ENCODE measurements at places on chromosomes 1 and 21.

DNA sequence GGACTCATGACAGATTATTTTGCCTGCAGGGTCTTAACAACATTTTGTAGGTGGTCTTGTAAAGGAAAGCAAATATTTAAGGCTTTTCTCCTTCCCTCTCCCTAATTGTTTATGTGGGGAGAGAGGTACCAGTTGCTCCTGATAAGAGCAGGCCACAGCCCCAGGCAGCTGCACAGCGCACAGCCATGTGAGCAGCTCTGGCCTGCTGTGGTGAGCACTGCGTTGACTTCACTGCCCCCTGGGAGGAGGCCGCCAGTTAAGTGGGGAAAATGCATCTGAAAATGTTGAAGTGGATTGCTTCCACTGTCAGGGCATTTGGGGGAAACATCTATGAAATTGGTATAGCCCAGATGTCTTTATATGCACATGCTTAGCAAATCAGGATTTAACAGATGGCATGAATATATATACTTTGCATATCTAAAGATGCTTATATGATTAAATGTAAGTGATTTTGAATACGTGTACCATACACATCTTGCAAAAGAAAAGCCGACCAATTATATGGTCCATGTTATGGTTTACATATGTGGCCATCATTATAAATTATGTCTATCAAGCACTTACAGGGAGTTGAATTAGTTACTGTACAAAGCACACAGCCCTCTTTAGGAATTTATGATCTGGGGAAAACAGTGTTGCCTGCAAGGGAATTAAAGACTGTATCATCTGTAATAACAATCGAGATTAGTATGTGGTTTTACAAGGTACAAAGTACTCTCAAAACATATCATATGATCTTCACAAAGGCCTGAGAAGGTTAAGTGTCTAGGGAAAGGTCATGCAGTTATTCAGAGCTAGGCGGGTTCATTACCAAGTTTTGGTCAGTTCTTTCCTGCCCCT is 132.1 kb downstream of the RHOU start:
- DNase-seq: no peak

- peak; percentile 87 for DNase-seq
Observed at GRCh38 chr1:35568975-35569395, 4.1 kb upstream of the TFAP2E start.

DNA sequence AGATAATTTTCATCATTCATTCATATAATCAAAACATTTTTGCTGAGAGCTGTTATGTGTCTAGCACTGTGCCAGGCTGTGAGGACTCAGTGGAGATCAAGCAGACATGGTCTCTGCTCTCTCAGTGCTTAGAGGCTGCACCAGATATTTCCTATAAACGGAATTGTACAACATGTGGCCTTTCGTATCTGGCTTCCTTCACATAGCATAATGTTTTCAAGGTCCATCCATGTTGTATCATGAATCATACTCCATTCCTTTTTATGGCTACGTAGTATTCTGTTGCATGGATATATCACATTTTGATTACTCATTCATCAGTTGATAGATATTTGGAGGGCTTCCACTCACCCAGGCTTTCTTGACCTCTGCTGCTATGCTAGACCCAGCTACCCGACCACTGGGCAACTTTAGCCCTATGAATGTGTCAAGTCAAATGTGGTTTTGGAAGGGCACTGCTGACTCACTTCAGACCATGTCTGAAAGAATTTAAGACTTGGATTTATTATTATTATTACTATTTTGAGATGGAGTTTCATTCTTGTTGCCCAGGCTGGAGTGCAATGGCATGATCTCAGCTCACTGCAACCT is 18.5 kb downstream of the NCF2 start:
- DNase-seq: no peak

DNA sequence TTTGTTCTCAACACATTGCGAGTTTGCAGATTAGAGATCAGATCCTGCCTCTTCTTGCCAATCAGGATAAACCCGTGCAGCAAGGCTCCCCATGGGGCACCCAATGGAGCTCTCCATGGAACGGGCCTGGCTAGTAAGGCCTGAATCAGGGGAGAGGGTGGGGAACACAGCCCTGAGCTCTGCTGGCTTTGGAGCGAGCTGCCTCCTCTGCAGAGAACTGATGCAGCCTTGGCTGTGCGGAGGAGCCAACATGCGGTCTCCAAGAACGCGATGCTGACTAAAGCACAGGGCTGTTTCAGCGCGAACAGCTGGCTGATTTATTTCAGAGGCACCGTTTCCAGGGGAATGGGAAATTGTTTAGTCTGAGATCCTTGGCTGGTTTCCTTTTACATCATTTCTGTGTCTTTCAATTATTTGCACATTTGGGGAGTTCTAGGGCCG is 139.7 kb downstream of the TSEN15 start:
- peak; percentile 90 for DNase-seq

GRCh38 chr1:12472798-12473551 is 145.0 kb downstream of the DHRS3 start:
- DNase-seq: no peak

DNA sequence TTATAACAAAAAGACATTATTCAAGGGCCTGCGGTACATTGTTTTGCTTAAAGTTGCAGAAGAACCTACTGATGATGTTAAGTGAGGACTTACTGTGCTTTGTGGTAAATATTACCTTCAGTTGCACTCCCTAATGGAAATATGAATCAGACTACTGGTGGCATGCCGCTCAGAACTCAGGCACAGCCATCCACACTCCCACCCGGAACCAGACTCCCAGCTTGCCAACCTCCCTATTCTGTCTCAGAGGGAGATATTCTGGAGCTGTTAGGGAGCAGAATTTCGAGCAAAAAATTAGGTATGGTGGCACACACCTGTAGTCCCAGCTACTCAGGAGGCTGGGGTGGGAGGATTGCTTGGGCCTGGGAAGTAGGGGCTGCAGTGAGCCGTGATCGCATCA is 13.1 kb downstream of the PGBD5 start:
- no peak for DNase-seq

DNA sequence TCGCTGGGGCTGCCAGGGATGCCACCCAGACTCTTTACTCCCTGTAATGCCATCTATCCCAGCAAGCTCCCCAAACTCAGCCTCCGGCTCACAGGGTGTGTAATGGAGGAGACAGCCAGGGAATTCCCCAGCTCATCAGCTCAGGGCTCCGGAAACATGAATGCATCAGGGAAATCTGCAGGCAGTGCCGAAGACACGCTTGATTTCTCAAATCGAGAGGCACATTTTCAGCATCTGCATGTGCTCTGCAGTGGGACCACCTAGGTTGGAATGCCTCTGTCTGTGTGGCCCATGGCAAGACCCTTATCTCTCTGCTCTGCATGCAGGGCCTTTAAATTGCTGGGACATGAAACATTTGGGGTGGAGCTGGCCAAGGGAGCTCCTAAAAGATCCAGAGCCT is 170.1 kb downstream of the TRABD2B start:
- no peak for DNase-seq

- DNase-seq: no peak
Observed at GRCh38 chr1:164557270-164557669, 1.7 kb upstream of the PBX1 start.

GRCh38 chr1:151918819-151919610 is 9.7 kb upstream of the THEM4 start:
- no peak for DNase-seq

GRCh38 chr1:199463521-199464127 is 563.9 kb upstream of the NR5A2 start:
- DNase-seq: peak; percentile 33

GRCh38 chr1:21909286-21909759 is 27.8 kb downstream of the HSPG2 start:
- DNase-seq: peak; percentile 48

DNA sequence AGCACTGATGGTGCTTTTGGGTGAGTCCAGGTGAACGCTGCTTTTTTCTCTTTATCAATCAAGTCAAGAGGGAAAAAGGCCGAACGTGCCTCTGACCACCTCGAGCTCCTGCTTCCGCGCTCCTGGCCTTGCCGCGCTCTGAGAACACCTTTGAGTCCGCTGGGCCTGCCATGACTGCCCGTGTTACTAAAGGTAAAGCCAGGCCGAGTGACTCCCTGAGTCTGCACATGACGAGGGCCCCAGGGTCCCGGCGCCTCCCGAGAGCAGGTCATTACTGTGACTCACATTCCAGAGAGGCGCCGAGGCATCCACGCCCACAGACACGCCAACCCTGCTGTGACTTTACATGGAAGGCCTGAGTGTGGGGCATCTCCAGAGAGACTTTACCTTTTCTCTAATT is 11.1 kb downstream of the POFUT2 start:
- no peak for DNase-seq

GRCh38 chr1:54249819-54250435 is 50.0 kb downstream of the MRPL37 start:
- DNase-seq: peak; percentile 84

DNA sequence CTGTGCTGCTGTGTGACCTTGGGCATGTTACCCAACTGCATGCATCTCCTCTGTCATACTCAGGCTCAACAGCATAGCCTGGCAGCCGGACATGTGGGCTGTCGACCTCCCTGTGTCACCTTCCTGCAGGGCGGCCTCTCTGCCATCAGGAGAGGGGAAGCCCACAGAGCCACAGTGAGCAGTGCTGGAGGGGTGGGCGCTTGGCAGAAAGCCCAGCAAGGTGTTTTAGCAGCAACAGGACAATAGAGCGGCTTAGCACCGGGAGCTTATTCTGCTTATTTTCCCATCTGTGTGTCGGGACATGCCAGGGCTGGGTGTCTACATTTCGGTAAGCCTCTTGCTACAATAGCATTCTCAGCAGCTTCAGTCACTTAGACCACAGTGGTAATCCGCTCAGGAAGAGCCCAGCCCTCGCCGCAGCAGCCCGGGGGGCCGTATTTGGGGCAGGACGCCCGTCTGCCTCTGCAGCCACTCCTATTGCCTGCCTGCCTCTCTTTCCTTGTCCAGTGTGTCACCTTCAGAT is 22.8 kb upstream of the CDK18 start:
- peak; percentile 47 for DNase-seq

DNA sequence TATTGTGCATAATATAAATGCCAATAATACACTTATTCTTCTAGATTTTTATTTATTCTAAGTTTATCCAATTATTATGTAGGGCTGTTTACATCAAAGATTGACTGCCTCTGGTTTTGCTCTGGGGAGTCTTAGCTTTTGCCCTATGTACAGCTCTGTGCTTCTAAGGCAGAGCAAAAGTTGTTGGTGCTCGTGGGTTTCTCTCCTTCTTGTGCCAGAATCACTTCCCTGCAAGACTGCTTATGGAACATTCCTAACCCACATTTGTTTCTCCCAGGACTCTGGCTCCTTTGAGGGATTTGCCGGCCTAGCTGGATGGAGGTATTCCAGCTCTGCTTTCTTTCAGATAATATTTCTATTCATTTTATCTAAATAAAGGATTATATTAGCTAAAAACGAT is 849.1 kb downstream of the USP25 start:
- no peak for DNase-seq

GRCh38 chr1:237891979-237892378 is 1.3 kb upstream of the ZP4 start:
- no peak for DNase-seq

- no peak for DNase-seq
Observed at GRCh38 chr1:244011271-244011670, 39.8 kb upstream of the ZBTB18 start.

- no peak for DNase-seq
Observed at GRCh38 chr1:39689635-39690034, 1.6 kb downstream of the HPCAL4 start.

DNA sequence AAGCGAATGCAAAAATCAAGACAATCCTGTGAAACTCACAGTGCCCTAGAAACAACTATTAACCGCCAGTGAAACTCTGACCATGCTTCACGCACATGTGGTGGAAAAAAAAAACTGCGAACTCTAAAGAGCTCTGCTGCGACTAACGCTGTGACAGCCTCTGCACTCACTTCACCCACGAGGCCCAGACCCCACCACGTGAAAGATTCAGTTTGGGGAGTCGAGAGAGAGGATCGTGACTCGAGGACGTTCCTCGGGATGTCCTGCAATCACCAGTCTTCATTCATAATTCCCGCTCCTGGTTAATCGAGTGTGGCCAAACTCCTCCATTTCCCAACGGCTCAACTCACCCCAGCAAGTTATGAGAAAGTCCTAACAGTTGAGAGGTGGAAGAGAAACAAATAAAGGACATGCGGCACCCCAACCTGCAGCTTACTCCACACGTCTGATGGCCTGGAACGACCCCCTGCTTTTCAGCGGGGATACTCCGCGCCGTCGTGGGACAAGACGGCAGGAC is 1.1 kb downstream of the SERBP1 start:
- peak; percentile 49 for DNase-seq

- DNase-seq: peak; percentile 93
Observed at GRCh38 chr1:19010995-19011844, 54.7 kb upstream of the IFFO2 start.

DNA sequence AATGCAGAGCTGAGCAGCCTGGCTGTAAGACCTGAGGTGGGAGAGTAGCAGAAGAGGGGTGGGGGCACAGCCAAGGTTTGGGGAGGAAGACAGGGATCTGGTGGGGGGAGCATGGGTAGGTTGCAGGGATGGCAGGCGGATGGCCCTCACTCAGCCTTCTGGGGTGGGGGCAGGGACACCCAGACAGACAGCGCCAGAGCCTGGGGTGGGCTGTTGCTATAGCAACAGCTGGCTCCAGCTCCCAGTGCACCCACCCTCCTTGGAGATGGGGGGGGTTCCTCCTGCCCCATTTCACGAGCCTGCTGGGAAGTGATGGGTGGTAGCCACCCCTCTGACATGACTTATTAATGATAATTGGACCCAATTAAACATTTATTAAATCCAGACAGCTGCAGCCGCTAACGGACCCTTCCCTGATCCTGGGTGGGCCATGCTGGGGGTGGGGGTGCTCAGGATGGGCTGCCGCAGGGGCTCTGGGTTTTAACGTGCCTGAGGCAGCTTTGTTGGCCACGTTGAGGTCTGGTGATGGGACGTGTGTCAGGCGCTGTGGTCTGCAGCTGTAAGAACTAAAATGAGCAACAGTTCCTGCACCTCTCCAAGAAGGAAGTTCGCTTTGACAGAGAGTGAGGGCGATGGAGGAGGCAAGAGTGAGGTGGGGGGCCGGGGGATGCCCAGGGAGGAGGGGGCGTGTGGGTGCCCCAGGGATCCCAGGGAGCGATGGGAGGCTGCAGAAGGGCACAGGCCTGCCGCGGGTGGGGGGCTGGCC is 19.4 kb downstream of the AGRN start:
- no peak for DNase-seq

- no peak for DNase-seq
Observed at GRCh38 chr1:209855006-209855405, 27.2 kb downstream of the UTP25 start.

DNA sequence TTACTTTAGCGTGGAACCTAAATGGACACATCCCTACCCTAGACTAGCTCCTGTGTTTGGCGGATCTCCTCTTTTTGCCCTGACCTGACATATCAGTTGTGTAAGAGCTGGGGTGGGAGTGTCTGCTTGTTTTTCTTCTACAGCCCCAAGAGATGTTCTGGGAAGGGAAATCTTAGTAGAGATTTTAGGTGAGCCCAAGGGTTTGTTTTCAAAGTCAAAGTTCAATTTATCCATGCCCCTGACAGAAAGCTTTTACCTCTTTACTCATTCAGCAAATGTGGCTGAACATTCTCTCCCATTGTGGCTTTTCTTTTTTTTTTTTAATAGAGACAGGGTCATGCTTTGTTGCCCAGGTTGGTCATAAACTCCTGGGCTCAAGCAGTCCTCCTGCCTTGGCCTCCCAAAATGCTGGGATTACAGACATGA is 7.3 kb upstream of the TARS2 start:
- no peak for DNase-seq

GRCh38 chr1:168431882-168432281 is 111.9 kb downstream of the XCL2 start:
- DNase-seq: no peak
